ENCODE measurements at places on chromosomes 16 and 17.

DNA sequence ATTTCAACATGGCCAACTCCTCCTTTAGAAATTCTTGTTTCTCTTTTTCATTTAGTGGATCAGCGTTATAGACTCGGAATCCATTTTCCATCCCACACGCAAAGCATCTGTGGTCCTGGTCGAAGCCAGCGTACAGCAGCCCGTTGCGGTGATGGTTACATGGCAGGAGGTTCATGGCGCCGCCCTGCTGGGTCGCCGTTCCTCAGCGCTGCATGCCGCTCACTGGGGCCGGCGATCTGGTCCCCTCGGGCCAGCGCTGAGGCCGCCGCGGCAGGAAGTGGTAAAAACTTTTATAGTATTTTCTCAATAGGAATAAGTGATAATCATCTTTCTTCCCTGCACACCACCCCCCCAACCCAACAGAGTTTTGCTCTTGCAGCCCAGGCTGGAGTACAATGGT is 29.9 kb upstream of the RHOT1 start:
- DNase-seq, result no peak

DNA sequence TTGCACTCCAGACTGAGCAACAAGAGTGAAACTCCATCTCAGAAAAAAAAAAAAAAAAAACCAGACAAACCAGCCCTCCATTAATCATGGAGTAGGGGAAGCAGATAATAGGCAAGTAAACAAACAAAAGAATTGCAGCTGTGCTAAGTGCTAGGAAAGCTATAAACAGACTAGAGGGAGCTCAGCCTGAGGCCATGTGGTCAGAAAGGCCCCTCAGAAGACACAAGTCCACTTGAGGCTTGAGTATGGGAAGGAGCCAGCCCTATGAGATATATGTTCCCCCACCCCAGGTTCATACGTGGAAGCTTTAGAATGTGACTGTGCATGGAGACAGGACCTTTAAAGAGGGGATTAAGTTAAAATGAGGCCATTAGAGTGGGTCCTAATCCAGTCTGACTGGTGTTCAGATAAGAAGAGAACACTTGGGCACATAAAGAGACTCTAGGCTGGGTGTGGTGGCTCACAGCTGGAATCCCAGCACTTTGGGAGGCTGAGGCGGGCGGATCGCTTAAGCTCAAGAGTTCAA is 132.6 kb upstream of the NOL11 start:
- DNase-seq, result no peak

DNA sequence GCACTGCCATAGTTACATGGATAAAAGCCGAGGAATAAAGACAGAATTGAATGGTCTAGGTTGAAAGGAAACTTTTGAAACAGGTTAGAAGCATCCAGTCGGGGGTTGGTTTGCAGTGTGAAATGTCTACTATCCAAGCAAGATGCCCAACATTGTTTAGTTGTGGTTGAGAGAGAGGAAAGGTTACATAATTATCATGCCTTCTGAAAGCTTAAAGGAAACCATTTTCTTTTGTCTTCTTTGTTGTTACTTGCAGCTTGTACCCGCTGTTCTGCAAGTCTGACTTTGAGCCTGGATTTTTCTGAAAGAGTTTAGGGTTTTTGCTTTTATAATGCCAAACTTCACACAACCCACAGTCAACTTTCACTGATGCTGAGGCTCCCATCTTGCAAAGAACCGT is 167.9 kb downstream of the AXIN2 start:
- DNase-seq, result no peak

GRCh38 chr16:17921357-17921978 is 415.1 kb downstream of the NPIPA8 start:
- DNase-seq, result peak; percentile 10

GRCh38 chr17:37098910-37099664 is 150.3 kb downstream of the AATF start:
- no peak for DNase-seq

DNA sequence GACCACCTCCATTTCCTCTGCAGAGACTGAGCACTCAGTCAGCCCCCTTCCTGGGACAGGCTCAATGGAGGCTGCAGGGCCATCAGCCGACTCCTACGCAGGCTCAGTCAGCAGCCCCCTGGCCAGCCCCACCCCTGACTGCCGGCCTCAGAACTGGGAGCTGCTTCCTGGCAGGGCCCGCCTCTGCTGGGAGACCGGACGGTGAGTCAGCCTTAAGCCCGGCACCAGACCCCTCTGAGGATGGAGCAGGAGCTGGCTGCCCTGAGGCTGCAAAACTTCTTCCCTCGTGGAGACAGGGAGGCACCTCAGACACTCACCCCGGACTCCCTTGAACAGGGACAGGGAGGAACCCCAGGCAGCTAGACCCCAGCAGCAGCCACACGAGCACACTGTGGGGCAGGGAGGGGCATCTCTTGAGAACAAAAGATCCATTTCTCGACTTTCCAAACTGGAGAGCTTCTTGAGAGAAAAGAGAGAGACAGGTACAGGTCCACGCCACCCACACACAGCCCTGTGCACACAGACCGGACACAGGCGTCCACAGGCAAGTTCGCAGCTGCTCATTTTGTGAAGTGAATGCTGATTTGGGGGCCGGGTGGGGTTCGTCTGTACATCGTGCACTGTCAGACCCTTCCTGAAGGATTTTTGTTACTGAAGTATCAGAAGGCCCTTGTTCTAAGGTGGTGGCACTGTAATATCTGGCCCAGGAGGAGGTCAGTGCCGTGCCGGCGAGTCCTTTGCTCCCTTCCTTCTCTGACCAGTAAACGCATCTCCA is 1.3 kb upstream of the TUBB3 start:
- DNase-seq, result no peak

DNA sequence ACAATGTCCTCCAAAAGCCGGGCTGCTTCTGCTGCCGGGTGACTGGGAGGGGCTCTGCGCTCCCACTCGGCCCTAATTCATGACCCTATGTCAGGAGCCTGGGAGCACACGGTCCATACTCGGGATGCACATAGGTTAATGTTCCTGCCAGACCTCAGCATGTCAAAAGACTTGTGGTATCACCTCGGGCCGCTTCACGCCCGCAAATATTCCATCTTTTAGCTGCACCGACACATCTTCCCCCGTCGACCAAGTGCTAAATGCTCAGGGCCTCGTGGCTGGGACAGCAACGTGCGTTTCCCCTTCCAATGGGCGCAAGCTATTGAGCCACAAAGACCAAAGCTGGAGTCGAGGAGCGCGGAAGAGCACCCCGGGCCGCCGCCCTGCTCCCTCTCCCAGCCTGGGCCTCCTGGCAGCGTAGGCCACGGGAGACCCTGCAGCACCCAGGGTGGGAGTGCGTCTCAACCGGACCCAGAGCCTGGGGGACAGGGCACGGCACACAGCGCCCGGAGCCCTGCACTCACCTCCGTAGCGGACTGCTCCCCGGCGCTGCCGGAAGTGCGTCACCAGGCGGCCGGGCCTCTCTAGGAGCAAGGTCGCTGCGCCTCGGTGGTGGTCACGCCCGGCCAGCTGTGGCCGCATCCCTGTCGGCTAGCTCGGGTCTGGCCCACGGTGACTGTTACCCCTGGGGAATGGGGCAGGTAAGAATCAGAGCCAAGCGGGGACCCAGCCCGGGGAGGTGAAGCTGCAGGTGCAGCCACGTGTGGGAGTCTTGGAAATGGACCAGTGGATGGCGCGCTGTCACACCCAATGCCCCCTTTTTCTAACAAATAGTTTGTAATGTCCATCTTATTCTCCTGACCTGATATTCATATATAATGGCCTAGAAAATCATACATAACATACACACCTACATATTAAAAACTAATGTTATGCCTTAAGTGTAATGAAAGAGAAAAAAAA is at the start of gene ZNF23:
TSS of gene ZNF23 (minus strand) at position 562 of the 963 bp plus-strand sequence. CDS start 5,451 bp downstream, outside the sequence.
- DNase-seq, result peak; percentile 42

GRCh38 chr17:32015245-32016013 is 8.2 kb downstream of the LRRC37B start:
- no peak for DNase-seq

DNA sequence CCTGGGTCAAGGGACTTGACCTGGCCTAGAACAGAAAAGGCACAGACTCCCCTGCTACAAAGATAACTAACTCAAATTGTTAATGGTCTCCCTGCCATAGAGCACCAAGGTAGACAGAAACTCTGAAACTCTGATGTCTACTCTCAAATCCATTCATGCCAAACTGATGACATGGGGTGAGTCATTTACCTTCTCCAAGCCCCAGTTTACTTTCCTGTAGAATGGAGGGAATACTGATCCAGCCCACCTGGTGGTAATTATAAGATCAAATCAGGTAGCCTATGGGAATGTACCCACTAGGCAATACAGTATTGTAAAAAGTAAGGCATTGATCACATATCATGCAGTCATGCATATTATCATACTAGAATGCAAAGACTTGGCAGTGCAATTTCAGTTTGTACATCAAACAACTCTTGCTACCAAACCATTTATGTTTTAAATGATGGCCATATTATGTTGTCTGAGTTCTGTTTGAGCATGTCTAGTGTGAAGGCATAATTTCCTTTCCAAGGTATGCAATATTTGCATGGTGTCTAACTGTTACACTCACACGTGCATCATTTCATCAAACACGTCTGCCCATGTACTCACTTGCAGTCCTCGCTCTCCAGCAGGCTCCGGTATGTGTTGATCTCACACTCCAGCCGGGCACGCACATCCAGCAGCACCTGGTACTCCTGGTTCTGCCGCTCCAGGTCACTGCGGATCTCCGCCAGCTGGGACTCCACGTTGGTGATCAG is 3.0 kb downstream of the KRT31 start:
- no peak for DNase-seq

DNA sequence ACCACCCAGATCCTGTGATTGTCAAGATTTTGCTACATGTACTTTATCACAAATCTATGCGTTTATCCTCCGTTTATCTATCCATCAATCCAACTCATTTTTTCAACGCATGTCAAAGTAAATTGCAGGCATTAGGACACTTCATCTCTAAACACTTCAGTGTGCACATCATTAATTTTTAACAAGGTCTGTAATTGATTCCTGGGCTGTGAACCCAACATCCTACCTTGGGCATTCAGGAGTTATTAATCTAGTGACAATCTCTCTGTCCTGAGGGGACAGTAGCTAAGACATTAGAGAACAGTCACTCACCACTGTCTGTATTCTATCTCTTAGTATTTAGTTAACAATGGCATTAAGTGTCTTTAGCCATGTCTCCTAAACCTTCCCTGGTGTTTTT is 264.7 kb downstream of the SOX9 start:
- DNase-seq, result no peak

DNA sequence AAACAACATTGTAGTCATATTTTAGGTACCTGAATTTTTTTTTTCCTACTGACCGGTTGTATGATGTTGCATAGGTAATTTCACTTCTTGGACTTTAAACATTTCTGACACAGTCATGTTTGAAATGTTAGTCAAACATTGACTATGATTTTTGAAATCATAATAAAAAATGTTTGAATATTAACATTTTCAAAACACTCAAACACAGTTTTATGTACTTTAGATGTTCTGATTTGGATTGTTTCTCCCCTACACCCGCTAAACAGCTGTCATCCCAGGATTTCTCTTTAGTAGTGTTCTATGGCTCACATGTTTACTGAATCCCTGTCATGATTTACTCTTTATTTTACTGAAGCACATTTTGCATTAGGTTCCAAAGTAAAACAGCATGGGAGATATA is 102.9 kb upstream of the NPEPPS start:
- DNase-seq, result no peak

- DNase-seq, result no peak
These were observed 19.5 kb downstream of the MARVELD3 start for GRCh38 chr16:71645450-71645849.

DNA sequence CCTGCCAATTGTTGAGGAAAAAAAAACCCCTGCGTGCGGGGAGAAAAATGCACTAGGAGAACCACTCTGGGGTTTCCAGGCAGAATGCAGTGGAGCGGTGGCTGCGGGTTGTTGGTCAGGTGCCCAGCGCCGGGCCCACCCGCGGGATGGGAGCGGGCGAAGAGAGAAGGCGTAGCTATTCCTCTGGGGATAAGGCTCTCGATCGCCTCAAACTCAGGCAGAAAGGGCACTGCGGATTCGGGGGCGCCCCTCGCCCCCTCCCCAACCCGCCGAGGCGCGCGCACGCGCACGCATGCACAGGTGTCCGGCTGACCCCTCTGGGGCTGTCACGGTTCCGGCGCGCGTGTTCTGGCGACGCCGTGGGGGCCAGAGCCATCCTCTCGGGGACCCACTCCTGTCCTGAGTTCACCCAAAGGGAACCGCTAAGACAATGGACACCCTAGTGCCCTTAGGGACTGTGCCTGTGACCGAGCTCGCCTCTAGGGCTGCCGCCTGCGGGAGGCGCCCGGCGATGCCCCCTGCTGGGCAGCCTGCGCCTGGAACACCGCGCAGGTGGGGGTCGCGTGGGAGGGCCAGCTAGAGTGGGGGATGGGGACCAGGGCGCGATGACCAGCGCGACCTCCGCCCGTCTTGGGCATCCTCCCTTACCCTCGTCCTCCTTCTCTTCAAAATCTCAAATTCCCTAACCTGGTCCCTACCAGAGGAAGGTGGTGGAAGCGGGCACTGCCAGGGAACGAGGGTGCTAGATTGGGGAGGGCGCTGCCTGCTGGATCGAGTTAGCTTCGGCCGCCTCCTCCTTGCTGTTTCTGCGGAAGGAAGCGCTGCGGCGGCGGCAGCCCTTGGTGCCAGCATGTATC is 14.4 kb upstream of the CBX8 start:
- DNase-seq, result no peak

DNA sequence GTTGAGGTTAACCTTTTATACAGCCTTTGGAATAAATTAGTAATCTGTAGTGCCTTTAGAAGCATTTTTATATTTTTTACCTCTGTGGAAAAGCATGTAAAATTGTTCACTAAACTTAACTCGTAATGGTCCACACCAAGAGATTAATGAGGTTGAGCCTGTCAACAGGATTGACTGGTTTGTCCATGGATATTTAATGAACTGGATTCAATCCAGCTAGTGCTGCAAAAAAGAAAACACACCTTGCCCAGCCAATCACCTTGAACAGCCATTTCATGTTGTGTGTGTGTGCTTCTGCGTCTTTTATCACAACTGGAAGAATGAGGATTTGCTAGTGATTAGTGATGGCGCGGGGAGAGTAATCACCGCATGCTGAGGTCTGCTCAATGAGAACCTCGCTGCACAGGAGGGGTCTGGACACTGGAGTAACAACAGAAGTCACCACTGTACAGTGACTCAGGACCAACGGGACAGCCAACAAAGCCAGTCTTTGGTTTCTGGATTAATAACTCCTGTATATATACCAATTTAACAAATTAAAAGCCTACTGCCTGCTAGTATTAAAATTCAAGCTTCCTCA is 33.7 kb downstream of the LITAFD start:
- DNase-seq, result no peak

GRCh38 chr17:65852911-65853310 is 291.5 kb upstream of the AXIN2 start:
- DNase-seq, result no peak

GRCh38 chr16:21184834-21185233 is 26.4 kb downstream of the LDAF1 start:
- no peak for DNase-seq

All from stimulated activated CD8-positive, alpha-beta memory T cell treated with anti-CD3 and anti-CD28 coated beads, Interleukin-4, amount 100 ng/mL, for 4 hours (primary cell).